ENCODE measurements at places on chromosomes 4 and X. TPM values are rescaled to one million over a fixed set of nuclear protein-coding genes. Genes with fewer than 3 reads are reported as not detected.

DNA sequence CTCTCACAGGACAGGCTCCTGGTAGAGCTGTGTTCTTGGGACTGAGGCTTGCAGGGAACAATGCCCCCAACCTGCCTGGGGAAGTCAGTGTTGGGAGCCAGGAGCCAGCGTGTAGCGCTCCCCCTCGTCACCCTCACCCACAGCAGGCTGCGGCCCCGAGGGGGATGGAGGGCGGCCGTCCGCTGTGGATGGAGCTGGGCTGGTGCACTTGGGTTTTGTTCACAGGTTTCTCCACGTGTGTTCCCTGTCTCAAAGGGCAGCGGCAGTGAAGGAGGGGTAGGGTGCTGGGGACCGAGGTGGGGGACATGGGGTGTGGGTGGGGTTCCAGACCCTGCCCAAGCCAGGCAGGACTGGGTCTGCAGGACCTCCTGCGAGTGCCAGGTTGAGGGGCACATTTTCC lies 69.1 kb downstream of the RGS12 start:
- DNase-seq: no peak

DNA sequence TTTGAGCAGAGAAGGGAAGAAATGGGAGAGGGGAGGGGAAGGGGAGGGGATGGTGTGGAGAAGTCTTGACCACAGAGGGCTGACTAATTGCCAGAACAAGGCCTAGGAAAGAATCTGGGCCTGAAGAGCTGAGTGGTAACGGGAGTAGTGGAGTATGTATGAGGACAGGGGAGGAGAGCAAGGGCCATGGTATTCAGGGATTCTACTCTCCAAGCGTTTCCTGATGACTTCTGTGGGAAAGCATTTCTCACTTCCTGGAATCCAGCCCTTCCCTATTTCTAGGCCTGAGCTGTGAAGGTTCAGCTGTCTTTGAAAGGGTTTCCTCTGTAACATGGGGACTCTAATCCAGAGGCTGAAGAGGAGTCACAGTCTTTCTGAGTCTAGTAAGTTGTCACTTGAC lies 19.7 kb upstream of the SOX3 start:
- DNase-seq: no peak

- peak; percentile 3 for DNase-seq
Observed at GRCh38 chrX:30888526-30889146, 418 bp downstream of the TAB3 start.

GRCh38 chrX:48472851-48473703 lies 2.9 kb upstream of the FTSJ1 start:
- DNase-seq: no peak

- DNase-seq: no peak
Observed at GRCh38 chr4:38601244-38601915, 62.6 kb upstream of the KLF3 start.

DNA sequence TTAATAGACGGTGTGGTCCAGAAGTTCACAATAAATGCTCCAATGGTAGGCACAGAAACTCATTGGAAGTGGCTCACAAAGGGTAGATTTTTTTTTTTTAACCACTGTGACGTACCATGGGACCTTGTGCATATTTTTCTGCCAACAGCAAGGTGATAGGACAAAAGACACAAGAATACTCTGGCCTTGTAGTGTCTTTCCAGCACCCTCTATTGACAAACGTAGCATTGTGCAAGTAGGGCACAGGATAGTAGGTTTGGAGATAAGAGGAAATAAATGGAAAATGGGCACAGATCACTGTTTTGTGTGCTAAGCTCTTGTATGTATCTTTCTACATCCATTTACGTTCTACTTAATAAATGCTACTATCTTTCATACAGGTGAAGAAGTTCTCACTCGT lies 2054.9 kb downstream of the PCDH7 start:
- DNase-seq: no peak

- DNase-seq: no peak
Observed at GRCh38 chr4:111778543-111778942, 366.7 kb upstream of the FAM241A start.

DNA sequence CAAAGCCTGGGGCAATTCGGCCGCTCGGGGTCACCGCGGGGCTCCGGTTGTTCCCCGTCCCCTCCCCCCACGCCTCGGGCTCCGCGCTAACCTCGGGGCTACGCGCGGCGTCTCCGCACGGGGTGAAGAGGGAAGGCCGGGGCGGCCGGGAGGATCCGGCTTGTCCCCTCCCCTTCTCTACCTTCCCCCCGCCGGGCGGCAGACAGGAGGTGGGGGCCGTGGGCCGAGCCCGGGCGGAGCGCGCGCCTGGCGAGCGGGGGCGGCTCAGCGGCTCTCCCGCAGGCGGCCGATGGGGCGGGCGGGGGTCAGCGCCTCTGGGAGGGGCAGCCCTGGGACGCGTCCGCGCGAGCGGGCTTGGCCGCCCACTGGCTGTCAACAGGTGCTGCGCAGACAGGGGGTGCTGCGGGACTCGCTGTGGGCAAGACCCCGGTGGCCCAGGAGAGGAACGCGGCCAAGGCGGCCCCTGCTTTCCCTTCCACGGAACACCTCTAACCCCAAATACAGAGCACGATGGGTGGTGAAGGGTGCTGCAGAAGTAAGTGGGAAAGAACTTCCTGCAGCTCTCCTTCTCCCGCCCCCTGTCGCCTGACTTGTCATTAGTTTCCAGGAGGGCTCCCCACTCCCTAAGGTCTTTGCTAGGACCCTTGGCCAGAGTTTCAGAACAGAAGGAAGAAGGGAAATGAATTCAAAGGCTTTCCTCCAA lies at the start of gene PDGFC:
TSS of gene PDGFC (minus strand) at position 124 of the 703 bp plus-strand sequence. CDS start 896 bp downstream, outside the sequence.
- peak; percentile 68 for DNase-seq

- DNase-seq: no peak
Observed at GRCh38 chr4:42428036-42428435, 30.7 kb downstream of the SHISA3 start.

Gene TSPAN5
- 6.5 TPM for total RNA-seq

GRCh38 chr4:163649557-163650091 lies 155.1 kb downstream of the TMA16 start:
- DNase-seq: no peak

DNA sequence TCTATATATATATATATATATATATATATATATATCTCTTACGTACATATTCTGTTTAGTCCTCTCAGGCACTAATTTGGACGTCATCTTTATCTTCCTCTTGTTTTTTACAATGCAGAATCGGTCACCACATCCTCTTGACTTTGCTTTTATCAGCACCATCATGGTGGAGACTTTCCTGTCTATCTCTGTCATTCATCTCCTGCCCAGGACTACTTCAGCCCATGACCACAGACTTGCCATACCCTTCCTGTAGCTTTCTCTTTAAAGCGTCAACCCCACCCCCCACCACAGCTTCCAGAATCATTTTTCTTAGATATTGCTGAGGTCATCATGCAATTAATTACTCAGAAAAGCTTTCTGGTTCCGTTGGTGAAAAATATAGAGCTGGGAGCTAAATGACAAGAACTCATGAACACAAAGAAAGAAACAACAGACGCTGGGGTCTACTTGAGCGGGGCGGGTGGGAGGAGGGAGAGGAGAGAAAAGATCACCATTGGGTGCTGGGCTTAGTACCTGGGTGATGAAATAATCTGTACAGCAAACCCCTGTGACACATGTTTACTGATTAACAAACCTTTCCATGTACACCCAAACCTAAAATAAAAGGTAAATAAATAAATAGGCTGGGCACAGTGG lies 30.5 kb upstream of the PRKX start:
- DNase-seq: no peak

DNA sequence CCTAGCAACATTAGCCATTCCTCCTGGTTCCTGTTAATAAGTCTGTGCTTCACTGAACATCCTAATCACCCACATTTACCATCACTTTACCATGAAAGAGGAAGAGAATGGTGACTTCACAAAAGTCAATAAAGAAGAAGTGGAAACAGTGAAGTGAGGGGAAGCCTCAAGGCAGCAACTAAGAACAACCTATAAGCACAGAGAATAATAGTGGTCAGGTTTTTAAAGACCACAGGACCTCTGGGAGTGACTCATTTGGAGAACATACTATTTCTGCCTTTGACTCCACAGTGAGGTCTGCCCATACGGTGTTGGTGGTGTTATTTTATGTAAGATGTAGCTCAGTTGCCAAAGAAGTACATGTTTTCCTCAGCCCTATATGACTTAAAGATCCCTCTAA lies 86.0 kb upstream of the TET2 start:
- DNase-seq: no peak

DNA sequence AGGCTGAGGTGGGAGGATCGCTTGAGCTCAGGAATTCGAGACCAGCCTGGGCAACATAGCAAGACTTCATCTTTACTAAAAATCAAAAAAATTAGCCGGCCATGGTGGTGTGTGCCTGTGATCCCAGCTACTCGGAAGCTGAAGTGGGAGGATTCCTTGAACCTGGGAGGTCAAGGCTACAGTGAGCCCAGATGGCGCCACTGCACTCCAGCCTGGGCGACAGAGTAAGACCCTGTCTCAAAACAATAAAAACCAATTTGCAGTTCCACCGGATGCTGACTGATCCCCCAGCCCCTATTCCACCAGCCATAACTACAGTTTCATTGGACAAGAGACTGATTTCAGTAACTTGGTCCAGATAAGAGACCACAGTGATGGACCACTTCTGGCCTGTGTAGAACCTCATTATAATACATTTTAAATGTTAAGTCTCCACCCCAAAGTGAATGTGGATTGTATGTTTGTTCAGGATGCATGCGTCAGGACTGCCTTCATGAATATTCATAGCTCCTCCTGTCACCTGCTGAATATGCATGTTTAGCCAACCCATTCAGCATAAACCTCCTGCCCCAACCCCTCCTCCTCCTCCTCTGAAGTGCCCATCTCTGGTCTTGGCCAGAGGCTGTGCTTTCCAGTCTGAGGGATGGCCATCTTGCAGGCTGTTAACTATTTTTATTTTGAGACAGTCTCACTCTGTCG lies 2.3 kb upstream of the SLBP start:
- DNase-seq: no peak

- no peak for DNase-seq
Observed at GRCh38 chrX:110442635-110443034, 84.0 kb downstream of the RTL9 start.

Gene MMRN1
- 1.2 TPM for total RNA-seq

DNA sequence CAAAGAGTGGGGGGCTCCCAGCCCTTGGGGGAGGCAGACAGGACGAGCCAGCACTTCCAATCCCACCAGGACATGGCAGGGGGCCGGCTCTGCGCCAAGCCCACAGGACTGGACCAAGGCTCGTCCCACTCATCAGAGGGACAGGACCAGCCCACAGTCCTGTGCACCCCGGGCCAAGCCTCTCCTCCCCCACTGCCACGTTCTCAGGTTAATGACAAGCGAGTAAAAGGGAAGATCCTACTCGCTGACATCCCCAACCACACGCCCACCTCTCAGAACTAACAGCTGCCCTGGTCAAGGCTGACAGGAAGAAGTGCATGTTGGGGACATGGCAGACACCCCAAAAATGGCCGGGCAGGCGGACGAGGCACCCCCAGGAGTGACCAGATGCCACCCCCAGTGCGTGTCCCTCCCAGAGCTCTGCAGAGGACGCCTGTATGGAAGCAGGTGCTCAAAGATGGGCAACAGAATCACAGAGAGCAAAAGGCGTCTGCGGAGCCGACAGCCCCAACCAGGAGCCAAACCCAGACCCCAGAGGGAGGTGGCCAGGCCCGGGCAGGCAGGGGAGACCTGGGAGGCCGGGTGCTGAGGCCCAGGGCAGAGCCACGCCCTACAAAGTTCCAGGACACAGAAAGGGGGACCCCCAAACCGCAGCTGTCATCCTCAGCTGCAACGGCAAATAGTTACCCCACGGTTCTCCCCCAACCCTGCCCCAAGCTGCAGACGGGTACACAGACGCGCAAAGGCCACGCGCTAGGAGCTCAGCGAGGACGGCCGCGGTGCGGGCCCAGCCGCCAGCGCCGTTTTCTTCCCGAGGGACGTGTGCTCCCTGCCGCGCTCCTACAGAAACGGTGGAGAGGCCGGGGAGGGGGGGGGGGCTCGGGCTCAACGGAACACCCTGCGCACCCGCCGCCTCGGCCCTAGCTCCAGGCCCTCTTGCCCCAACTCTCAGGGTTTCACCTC lies 1.7 kb downstream of the CTBP1 start:
- DNase-seq: no peak

Gene MAGEA3
- not detected for total RNA-seq
